SHP77 treated with DMSO at 0.1 percent for 48 hours (cell line): ENCODE measurements at places on chromosomes 2 and 18.

GRCh38 chr2:7618031-7618430 is 700.8 kb downstream of the RNF144A start:
- no peak for DNase-seq

- DNase-seq, result no peak
Measured at GRCh38 chr18:10299643-10300042, 154.8 kb upstream of the APCDD1 start.

- no peak for DNase-seq
Measured at GRCh38 chr18:5380586-5380985, 85.1 kb upstream of the ZBTB14 start.

DNA sequence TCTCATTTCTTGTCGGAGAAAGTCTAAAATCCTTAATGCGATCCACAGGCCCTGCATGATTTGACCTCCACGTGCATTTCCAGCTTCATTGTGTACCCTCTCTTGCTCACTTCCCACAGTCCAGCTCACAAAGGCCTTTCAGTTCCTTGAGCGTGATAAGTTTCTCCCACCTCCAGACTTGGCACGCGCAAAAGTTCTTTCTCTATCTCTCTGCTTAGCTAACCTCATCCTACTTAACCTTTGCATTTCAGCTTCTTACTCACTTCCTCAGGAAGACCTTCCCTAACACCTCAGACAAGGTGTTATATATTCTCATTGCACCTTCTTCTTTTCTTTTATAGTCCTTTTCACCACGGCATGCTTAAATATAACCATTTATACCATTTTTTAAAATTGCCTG is 124.8 kb upstream of the XPO1 start:
- DNase-seq, result no peak

DNA sequence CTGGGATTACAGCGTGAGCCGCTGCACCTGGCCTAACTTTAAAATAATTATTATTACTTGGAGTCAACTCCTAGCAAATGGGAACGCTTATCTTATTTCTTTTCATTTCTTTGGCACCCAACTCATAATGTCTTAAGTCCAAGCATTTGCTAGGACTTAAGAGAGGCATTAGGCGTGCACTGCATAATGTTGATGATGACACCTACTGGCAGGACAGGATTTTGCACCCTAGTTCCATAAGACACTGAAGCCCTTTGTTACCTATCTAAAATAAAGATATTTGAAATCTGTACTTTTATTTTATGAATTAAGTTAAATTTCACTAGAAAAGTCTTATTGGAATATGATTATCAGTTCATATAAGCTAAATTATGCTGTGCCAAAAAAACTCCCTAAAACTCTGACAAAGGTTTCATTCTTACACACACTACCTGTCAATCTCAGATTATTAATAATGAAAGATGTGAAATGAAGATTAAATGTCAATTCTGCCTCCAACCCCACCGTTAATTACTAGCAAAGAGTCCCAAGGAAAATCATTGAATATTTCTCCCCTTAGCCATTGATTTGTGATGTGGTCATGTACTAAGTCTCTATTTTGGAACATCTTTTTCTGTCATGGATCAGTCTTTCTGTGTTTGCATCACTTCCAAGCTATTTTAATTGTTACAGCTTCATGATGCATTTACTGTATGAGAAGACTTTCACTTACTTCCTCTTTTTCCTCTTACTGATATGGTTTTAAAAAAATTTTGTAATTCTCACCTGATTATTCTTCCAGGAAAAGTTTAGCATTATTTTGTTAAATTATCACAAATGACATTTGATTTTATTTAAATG is 12.7 kb upstream of the CDH2 start:
- no peak for DNase-seq

DNA sequence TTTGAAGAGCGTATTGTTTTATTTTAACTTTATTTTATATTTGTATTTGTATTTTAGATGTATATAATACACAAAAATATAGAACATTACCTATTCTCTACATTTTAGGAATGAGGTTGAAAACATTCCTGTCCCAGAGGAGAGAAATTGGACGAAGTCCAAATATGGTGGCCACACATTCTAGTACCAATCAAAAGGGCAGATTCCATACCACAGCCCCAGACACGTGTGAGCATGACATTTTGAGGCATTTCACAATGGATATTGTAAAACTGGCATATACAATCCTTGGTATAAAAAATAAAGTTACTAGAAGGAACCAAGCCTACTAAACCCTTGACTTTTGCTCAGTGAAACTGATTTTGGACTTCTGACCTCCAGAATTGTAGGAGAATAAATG is 50.6 kb downstream of the C2orf76 start:
- DNase-seq, result no peak

DNA sequence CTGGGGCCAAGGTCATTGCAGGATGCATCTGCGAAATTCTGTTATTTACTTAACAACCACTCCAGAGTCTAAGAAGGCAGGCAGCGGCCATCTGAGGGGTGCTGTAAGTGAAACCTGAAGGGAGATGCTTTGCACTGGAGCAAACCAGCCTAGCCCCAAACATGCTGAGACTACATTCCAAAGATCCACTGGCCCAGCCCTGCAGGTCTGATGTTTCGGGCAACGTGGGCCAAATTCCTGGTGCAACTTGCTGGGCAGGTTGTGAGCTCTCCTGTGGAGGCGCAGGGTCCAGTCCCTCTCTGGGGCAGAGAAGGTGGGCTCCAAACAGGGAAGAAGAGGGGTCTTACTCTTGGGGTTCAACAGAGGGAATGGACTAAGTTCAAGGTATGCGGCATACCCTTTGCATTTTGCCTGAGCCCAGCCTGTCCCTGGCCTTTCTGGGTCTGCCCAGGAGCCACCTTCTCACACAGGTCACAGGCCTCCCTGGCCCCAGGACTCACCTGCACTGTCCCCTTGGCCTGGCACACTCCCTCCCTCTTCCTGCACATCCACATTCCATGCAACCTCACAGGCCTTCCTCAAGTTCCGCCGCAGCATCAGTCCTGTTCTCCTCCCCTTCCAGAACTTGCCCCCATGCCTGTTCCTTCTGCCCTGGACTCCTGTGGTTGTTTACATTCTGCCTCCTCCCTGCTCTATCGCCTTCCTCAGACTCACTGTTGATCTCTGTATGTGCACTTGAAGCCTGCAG is 5.1 kb upstream of the MAL start:
- DNase-seq, result no peak

DNA sequence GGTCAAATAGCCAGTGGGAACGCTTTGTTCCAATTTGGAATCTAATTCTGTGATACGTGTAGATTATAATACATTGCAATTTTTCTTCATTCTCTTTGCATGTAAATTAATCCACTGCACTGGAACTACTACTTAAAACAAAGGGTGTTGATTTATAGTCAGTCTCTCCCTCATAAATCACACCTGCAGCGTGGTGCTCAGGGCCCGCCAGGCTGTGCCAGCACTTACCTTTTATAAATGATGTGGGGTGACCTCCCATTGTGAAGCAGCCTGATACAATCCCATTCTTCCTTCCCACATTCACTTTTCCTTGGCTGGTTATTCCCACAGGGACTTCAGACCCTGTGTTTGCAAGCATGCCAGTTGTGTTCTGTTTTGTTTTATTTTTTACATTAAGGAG is 302.3 kb upstream of the ID2 start:
- DNase-seq, result no peak

DNA sequence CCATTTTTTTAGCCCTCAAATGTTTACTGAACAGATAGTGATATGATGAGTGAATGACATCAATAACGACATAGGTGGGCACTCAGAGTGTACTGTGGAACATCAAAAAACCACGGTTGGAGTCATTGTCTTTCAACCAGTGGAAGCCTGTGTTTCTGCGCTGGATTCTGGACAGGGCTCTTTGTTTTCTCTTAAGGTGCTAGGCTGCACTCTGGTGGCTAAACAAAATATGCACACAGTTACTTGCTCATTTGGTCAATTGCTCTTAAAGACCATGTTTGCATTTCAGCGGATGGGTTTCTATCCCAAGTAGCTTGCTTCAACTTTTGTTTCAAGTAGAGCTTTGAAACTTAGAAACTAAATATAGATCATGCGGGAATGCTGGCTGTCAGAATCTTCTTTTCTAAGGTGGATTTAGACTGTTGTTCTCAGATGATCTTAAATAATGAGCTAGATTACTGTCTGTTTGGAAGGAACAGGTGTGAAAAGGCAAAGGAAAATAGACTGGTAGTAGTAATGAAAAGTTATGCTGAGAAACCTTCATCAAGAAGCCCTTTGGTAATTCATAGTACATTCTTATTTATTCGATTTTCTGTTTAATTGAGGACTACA is 48.5 kb upstream of the LYPD6B start:
- DNase-seq, result no peak

DNA sequence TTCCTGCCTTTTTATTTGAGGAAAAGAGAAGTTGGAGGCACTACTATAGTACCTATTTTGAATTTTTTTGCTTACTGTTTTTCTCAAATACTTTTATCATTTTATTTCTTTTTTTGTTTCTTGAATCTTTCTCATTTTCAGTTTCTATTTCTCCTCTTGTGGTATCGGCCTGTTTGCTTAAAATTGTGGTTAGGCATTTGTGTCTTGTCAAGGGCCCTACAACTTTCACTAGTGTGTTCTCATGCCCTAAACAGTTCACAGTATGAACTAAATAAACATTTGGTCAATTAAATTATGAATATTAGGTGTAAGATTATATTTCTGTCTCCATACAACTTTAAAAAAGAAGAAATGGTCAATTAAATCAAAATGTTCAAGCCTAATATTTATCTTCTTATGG is 613.5 kb downstream of the MBD2 start:
- DNase-seq, result no peak

- DNase-seq, result no peak
Measured at GRCh38 chr18:22286585-22286984, 117.2 kb downstream of the GATA6 start.

DNA sequence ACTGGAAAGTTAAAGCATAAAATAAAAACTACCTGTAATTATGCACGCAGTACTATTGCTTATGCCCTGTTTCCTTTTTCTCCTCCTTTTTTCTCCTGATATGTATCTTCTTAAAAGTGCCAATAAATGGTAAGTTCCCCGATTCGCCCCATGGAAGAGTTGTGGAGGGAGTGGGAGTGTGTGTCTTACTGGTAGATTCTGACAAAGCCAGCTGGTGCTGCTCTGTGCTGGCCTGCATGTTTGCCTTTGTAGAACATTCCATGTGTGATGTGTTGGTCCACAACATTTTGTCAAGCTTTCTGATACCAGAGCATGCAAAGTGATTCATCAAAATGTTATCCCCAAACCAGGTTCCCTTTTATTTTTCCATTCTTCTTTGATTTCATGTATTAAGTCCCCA is 356.9 kb upstream of the RAB12 start:
- DNase-seq, result no peak

DNA sequence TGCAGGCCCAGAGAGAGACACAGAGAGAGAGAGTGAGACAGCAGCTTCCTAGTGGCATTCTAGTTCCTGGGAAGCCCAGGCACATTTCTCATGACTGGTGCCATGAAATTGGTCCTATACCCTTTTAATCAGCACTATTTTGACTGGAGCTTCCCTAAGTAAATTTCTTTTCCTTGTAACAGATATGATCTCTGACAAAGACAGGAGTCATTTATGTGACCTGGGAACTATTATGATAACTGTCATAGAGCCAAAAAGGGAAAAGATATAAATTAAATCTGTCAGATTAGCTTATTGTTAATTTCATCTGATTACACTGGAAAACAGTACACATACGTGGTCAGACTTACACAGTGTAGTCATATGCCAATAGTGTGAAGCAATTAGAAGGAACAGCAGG is 161.3 kb upstream of the HNRNPA3 start:
- DNase-seq, result no peak
